ENCODE measurements at places on chromosomes 3 and 15. TPM values are rescaled to one million over a fixed set of nuclear protein-coding genes. Genes with fewer than 3 reads are reported as not detected.

Gene TXNRD3
- 11.7 TPM for total RNA-seq

Gene STRA6
- 0.40 TPM for total RNA-seq

Gene KNG1
- total RNA-seq, result 0.15 TPM

- no peak for DNase-seq
Measured at GRCh38 chr3:187849016-187849654, 103.9 kb upstream of the BCL6 start.

DNA sequence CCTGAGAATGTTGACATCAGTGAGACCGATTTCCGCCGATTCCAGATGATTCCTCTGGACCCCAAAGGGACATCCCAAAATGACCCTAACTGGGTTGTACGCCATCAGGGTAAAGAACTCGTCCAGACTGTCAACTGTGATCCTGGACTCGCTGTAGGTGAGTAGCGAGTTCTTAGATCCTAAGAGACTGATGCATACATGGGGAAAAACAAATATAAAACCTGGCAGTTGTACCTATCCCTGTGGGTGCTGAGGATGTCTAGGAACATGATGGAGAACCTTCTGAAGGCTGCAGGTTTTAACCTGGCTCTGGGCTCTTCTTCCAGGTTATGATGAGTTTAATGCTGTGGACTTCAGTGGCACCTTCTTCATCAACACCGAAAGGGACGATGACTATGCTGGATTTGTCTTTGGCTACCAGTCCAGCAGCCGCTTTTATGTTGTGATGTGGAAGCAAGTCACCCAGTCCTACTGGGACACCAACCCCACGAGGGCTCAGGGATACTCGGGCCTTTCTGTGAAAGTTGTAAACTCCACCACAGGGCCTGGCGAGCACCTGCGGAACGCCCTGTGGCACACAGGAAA is 12.3 kb downstream of the THBS1 start:
- DNase-seq, result no peak

Gene TEX55
- total RNA-seq, result not detected

DNA sequence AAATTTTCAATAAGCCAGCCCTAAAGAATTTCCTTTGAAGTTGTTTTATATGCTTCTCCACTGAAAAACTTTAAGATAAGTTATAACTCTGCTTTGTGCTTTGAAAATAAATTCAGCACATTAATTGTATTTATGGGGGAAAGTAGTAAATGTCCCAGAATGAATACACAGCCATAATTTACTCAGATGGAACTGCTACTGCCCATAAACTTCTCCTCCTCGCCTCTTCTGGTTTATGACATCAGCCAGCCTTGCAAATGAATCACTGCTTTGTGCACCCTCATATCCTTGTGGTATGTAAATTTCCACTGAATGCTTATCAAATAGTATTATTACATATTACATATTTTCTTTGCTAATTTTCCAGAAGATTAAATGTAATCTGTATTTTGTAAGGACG is 302.0 kb downstream of the DIPK2A start:
- DNase-seq, result no peak

DNA sequence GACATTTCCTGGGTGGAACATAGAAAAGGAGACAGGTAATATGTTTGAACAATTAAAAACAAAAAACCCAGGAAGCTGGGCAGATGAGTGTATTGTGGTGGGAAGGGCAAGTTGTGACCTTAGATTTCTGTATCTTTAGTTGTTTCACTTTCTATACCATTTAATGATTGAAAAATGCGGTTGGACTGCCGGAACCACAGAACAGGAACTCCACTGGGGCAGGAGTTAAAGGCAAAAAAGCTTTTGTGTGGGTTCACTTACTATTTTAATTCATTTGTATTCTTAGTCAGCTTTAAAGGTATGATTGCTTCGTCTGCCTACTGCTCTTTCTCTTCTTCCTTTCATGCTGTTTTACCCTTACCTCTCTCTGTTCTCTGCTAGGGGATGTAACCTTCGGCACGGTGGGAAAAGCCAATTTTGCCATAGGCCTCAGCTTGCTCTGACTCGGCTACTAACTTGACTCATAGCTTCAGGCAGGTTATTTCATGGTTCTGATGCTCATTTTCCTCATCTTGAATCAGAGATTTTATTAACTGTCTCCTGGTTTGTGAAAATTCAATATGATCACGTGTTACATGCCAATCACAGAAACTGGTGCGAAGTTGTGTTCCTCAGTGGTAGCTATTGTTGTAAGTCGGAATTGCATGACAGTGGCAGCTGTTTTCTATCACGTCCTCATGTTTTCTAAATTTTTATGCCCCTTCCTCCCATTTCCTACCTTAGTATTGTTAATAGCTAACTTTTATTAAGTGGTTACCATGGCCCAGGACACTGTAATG is 1.6 kb upstream of the MCTP2 start:
- DNase-seq, result no peak

Gene HHATL
- total RNA-seq, result 2.7 TPM

DNA sequence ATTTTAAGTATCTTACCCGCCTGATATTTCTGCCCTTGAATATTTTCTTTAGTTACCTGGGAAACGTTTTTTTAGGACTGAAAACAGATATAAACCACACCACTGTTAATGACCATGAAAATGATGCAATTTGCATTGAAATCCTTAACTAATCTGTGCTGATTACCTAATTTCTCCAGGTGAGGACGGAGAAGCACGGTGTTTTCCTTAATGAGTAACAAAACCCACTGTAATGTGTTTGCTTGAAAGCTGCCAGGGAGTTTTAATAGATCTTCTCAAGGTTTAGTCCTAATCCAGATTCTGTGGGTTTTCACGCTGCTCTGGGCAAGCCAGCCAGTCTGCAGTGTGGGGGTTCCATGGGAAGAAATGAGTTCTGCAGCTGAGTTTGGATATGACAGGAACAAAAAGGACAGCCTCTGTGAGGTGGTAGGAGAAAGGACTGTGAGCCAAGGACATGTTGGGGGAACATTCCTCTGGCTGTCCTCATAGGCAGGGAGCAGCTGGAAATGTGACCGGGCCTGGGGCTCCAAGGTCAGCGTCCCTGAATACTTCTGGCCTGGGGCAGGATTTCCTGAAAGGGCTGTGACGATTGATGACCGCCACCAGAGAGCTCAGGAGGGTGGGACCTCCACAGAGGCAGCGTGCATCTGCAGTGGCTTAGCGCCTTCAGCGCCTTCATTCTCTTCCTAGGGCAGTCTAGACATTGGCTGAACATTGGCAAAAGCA is 18.6 kb downstream of the THSD4 start:
- peak; percentile 49 for DNase-seq

Gene CLDN18
- total RNA-seq, result 316 TPM

Gene KBTBD13
- 0.21 TPM for total RNA-seq

DNA sequence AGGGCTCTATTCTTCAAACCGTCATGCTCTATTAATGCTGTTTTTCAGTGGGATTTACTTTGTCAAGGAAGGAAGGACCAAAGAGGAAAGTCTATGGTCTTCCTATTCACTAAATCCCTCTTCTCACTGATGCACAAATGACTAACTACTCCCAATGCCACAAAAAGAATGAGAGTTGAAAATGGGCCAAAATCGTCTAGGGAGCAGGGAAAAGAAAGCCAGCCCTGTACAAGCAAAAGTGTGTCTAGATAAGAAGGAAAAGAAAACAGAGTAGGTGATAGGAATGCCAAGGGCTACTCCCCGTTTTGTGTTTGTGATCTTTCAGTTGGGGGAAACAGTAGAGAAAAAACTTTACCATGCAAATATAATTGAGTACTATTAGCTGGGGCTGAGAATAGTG is 97.2 kb upstream of the TMCO5A start:
- DNase-seq, result no peak

DNA sequence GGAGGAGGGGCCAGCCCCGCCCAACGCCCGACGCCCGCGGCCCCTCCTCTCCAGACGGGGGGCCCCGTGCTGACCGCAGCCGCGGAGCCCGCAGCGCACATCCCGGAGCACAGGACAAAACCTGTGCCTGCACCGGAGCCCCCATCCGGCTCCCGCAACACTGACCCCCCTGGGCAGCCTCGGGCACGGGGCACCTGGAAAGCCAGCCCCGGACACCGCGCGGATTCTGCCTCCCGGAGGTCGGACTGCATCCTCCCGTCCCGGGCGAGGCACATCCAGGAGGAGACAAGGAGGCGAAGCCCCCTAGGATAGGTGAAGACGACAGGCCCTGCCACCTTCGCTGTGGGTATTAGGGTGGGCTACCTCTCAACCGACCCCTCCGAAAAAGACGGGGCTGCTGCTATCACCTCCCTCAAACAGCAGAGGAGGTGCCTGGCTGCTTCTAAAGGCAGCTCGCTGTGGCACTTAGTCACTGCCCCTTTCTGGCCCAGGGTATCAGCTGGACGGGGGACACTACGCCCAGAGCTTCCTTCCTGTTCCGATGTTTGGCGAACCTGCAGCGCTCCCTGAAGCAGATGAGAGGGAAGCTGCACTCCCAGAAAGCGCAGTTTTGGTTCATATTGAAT is 10.6 kb downstream of the XXYLT1 start:
- DNase-seq, result no peak

DNA sequence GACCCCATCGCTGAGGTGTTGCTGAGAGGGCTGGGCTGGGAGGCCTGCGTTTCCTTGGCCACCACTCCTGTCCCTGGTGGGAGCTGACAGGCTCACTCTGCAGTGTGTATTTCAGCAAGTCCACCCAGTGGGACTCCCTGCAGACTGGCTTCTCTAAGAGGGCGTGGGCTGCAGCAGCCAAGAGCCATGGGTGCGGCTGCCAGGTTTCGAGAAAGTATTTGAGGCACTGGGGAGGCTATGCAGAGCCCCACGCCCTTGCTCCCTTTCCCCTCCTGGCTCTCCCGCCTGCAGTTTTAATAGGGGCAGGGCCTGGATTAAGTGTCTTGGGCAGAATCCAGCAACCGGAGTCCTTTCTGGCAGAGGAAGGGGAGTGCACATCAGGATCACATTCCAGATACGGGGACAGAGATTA is 242.1 kb downstream of the THSD4 start:
- DNase-seq, result peak; percentile 93

DNA sequence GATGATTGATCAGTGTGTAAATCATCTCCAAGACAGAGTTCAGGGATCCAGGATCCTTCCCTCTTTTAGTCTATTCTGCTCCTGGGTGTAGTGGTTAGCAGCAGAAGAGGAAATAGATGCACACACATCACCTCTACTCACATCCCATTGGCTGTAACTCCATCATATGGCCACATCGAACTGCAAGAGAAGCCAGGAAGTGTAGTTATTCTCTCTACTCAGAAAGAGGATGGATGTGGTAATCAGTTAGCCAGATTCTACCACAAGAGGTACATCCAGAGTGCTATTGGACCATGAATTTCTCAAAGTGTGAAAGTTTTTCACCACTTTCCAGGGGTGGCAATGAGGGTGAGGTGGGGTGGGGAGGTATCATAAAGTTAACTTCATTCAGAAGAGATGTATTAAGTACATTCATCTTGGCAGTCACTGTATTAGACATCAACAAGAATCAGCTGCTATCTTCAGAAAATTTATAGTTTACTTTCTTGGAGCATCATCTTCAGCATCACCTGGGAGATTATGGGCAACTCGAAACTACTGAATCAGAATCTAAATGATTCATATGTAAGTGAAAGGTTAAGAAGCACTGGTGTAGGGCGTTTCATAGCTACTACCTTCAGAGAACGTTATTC is 60.6 kb upstream of the GAP43 start:
- no peak for DNase-seq

GRCh38 chr3:188407158-188407880 is 253.4 kb downstream of the LPP start:
- DNase-seq, result no peak

DNA sequence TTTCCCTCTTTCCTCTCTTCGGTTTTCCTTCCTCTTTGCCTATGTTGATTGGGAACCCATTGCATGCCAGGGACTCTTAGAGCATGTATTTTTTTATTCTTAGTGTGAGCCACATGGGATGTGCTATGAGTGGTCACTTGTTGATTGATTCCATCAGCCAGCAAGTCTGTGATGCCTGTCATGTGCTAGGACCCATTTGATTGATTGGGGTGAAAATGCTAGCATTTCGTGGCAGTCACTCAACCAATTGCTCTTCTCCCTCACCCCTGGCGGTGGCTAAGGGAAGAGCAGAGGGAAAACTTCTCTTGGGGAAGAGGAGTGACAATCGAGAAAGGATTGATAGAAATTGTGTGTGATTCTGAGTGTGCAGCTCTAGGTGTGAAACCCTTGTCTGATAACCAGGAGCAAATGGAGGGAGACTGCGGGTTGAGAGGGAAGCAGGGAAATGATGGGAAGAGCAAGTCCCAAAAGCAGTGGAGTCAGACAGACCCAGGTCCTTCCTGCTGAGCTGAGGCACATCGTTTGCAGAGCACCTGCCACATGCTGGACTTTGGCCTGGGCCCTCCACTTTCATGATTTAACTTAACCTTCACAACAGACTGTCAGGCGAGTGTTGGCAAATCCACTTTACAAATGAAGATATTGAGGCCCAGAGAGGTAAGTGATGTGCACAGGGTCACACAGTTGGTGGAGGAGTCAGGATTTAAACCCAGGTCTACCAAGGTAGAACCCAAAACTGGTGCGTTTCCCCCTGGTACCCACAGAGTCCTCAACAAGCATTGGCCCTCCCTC is 40.0 kb downstream of the SLC6A11 start:
- DNase-seq, result no peak

GRCh38 chr3:113051787-113052186 is 61.0 kb downstream of the GTPBP8 start:
- DNase-seq, result peak; percentile 52

Gene GOLGA6L2
- total RNA-seq, result not detected

Gene CIAO2A
- 40.4 TPM for total RNA-seq

Gene FAM3D
- 14.1 TPM for total RNA-seq

Gene LYZL4
- total RNA-seq, result not detected

GRCh38 chr3:141266797-141267555 is 35.4 kb downstream of the PXYLP1 start:
- DNase-seq, result no peak

Gene PTPN23
- 52.3 TPM for total RNA-seq

Gene SMCO1
- total RNA-seq, result not detected

DNA sequence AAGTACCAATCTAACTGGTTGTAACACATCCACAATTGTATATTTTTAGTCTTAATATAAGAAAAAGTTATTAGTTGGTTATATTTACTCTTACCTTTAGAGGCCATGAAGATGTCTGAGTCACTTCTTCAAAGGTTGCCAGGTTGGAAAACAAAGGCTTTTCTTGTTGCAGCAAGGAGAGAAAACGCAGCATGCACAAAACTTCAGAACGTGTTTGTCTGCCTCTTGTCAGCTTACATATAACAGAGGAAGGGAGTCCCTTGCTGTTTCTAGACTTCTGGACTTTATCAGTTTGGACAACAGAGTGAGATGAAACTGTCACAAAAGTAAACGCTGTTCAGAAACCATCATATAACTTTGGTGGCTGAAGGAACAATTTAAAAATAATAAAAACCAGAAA is at the start of gene PLSCR5:
Gene PLSCR5 (minus strand): TSS at position 241 of the 400 bp plus-strand sequence. CDS start 134 bp downstream, at position 107.
- DNase-seq, result no peak

- DNase-seq, result peak; percentile 17
Measured at GRCh38 chr3:20478436-20478835, 292.4 kb upstream of the SGO1 start.

DNA sequence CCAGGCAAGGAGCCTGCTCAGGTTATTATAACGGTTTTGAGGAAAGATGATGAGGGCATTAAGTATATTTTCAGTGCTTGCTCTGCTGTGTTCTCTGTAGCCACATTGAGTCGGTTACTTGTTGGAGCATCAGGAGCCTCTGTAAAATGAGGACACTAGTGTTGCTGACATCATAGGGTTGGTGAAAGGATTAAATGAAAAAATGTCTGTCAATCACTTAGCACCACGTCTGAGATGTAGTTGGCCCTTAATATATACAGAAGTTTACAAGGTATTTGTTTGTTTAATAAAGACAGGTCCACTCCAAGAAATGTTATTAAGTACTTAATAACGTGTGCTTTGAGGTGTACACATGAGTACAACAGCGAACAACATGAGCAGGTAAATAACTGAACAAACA is 735 bp upstream of the SLC25A26 start:
- peak; percentile 7 for DNase-seq

Gene HHLA2
- 4.8 TPM for total RNA-seq
